A549 (cell line): ENCODE measurements at places on chromosomes 5 and 9.

DNA sequence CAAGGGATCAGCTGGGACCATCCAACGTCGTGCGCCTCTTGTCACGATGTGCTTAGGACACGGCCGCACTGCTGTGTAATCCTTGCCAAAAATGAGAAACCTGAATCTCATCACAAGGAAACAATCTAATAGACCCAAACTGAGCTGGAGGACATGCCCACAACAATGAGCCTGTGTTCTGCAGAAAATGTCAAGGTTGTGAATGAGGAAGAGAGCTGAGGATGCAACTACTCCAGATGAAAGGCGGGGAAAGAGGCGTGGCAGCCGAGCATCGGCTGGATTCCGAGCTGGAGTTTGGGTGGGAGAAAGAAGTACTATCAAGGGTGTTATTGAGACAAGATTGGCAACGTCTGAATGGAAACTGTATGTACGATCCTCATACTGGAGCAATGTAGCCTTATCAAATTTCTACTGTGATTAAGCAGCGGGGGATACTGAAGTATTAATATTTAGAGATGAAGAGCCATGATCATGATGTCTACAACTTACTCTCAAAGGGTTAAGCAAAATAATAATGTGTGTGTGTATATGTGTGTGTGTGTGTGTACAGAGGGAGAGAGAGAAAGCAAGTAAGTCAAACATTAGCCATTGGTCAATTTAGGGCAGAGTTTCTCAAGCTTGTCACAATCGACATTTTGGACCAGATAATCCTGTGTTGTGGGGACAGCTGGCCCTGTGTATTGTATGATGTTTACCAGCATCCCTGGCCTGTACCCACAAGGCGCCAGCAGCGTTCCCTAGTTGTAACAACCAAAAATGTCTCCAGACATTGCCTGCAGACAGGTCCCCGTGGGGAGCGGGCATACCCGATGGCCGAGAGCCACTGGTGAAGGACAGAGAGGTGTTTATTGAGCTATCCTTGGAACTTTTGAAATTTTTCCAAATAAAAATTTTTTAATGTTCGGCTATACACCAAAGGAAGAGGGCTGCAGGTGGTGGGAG, 46.5 kb downstream of the DUSP1 start:
- no peak for DNase-seq

- DNase-seq = no peak
These were observed 231.3 kb upstream of the SLC30A5 start for GRCh38 chr5:68862560-68862959.

DNA sequence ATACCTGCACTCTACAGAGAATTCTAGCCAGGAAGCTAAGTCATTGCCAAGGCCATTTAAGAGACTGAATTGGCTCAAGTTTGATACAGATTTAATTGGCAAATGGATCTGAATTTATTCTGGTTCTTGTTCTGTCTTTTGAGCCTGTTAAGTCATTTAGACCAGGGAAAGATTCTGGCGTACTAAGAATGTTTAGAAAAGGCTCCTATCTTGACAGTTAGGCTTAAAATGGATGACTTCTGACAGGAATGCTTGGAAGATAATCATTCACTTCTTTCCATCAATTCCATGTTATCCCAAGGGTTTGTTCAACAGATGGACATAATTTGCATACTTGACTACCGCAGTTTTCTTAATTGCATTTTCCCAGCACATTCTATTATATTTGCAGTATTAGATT, 376.6 kb downstream of the PTPRD start:
- no peak for DNase-seq

DNA sequence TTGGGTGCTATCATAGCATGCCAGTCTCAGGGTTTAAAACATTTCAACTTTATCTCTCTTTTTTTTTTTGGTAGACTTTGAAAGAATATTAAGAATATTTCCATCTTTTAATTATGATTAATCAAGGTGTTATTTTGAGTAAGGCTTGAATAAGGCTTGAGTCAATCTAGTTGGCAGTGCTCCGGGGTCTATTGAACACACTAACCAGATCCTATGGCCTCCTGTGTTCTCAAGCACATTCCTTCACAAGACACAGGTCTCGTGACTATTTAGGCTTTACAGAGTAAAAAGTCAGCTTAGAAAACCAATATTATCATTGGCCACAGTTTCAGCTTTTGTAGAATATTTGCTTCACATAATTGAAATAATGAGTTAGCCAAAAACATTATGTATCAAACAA, 151.2 kb downstream of the ARHGEF28 start:
- DNase-seq = no peak

GRCh38 chr5:39850291-39850690, 425.5 kb upstream of the DAB2 start:
- DNase-seq = no peak

- peak; percentile 27 for DNase-seq
These were observed 372.0 kb upstream of the KIF2A start for GRCh38 chr5:61933787-61934626.

DNA sequence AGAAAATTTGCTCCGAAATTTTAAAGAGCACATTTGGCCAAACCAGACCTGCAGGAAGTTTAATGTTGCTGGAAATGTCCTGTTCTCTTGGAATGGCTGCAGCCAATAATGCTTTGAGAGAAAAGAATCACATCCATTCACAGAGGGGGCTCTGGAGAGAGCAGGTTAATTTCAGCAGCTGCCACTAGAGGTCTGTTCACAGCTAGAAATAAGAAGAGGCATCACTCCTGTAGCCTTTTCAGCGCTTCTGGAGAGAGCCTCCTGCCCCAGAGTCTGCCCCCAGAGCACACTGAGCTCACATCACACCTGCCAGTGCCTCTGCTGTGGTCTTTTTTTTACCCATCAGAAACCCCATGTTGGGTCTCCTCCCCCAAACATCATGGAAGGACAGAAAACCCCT, 124.8 kb upstream of the RAD23B start:
- DNase-seq = peak; percentile 40

- peak; percentile 42 for DNase-seq
These were observed 8.6 kb downstream of the KLHL9 start for GRCh38 chr9:21326526-21327139.

DNA sequence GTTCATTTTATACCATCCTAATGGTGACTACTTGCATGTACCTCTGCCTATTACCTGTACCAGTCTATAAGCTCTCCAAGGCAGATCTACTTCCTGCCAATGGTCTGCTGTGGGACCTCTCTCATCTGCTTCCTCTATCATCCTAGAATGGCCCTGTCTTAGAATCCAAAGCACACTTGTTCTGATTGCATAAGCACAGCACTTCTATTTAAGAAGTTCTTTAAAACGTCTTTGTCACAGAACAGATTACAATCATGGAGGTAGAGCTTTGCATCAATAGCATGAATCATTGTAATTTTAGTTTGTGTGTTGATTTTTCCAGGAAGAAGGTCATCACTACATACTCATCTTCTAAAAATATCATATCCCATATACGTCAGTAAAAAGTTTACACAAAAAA, 131.8 kb upstream of the ACOT12 start:
- peak; percentile 6 for DNase-seq

GRCh38 chr5:131628990-131629389, 6.0 kb downstream of the RAPGEF6 start:
- DNase-seq = peak; percentile 18

GRCh38 chr5:159951834-159952233, 35.6 kb downstream of the ADRA1B start:
- DNase-seq = no peak

- DNase-seq = no peak
These were observed 50.3 kb downstream of the MTAP start for GRCh38 chr9:21852754-21853153.

GRCh38 chr9:98801969-98802371, 5.5 kb upstream of the GALNT12 start:
- DNase-seq = no peak

DNA sequence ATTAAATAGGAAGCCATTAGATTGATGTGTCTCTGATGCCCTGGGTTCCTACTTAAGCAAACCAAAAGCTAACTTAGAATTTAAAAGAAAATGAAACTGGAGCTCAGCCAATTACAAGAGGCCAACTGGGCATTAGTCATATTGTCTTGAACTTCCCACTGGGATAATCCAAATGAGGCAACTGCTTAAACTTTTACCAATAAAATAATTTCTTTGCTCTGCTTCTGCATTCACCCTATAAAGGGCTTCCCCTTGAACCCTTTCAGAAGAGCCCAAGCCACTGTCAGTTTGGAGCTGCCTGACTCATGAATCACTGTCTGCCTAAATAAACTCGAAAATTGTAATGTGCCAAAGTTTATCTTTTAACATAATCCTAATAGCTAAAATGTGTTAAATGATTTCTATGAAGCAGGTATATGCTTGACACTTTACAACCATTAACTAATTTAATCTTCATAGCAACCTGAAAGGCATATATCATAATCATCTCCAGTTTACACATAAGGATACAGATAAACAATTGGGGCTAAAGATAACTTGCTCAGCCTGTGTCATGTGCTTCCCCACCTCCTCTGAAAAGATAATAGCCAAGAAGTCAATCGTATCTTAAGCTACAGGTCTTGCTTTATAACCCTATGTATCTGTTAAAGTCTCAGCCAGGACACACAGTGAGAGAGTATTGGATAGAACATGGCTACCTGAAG, 11.5 kb downstream of the GPR150 start:
- DNase-seq = no peak

- DNase-seq = no peak
These were observed 175.6 kb downstream of the GLIS3 start for GRCh38 chr9:4124266-4124665.

DNA sequence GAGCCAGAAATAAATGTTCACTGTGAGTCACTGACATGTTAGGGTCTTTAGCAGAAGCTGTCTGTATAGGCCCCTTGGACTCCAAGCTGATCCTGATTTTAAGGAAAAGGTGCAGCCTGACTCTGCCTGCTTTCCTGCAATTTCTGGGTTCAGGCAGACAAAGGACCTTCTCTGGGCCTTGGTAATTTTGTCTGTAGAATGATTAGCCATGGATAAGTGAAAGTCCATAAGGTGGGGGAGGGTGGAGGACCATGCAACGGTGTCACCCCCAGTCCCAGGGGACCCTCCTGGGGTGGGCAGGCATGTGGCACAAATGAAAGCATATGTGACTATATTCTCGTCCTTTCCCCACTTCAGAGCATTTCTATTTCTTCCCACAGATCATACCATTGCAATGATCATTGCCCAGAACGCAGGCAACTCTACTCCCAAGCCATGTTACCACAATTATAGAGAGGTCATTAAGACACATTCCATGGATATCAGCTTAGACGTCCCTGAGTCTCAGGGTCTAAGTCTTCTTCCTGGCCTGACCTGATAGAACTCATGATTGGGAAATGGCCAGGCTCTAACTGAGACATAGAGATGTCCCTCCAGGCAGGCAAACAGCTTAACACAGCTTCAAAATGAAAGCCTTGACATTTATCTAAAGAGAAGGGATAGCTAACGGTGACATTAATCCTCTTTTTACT, 157.9 kb upstream of the ALDH1B1 start:
- DNase-seq = no peak

- peak; percentile 66 for DNase-seq
These were observed 45.9 kb upstream of the PJA2 start for GRCh38 chr5:109455598-109456096.

DNA sequence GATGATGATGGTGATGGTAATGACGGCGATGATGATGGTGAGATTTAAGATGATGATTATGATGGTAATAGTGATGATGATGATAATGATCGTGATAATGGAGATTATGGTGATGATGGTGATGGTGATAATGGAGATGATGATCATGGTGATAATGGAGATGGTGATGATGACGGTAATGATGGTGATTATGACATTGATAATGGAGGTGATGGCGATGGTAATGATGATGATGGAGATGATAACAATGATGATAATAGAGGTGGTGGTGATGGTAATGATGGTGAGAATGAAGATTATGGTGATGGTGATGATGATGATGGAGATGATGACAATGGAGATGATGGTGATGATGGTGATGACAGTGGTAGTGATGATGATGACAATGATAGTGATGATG, 69.7 kb downstream of the MED10 start:
- DNase-seq = no peak

GRCh38 chr9:18717759-18718158, 243.8 kb downstream of the ADAMTSL1 start:
- no peak for DNase-seq

- no peak for DNase-seq
These were observed 656 bp upstream of the DMRT3 start for GRCh38 chr9:975740-976257.

- no peak for DNase-seq
These were observed 4.2 kb downstream of the SURF6 start for GRCh38 chr9:133331641-133332380.

GRCh38 chr5:33114361-33114760, 326.4 kb upstream of the TARS1 start:
- no peak for DNase-seq

GRCh38 chr5:168786147-168786546, 207.0 kb upstream of the PANK3 start:
- DNase-seq = no peak

DNA sequence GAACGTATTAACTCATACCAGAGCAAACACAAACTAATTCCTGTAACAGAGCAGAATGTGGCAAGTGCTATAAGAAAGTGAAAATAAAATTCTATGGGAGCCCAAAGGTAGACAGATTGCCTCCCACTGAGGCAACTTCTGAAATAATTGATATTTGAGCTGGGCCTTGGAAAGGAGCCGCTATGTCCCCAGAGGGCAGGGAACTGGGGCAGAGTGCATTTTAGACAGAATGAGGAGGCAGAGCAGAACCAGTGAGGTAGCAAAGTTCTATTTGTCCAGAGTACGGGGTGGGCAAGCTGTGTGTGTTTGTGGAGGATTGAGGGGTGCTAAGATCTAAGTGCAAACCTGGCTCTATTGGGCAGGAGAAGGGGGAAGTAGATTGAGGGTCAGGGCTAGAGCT, 19.8 kb downstream of the CDO1 start:
- no peak for DNase-seq

DNA sequence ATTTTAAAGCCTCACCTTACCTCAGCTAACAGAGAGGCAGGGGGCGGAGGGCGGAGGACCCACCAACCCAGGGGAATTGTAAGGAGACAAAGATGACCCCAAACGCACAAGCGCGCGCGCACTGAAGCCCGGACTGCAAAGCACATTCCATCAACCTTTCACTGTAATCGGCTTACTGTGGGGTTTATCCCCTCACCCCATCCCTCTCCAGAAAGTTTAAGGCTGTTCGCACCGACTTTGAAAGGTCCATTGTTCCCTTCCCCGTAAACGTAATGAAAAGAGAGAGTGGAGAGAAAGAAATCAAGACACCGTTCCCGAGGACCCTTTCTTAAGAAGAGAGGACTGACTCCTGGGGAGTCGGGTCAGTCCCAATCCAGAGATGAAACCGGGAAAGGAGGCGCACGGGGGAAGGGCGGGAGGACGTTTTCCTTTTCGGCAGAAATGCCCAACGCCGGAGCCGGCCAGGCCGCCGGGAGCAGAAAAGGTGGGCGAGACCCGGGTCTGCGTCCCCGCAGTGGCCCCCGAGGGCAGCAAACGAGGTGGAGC, 464 bp downstream of the CEMIP2 start:
- DNase-seq = no peak

- no peak for DNase-seq
These were observed 710 bp upstream of the WDR55 start for GRCh38 chr5:140664030-140664358.

GRCh38 chr9:75197561-75197960, 109.2 kb downstream of the OSTF1 start:
- DNase-seq = no peak
